ENCODE measurements at places on chromosomes 6 and 20.
A peak's percentile ranks its signal among the peaks of the same experiment; 100 is the strongest.

DNA sequence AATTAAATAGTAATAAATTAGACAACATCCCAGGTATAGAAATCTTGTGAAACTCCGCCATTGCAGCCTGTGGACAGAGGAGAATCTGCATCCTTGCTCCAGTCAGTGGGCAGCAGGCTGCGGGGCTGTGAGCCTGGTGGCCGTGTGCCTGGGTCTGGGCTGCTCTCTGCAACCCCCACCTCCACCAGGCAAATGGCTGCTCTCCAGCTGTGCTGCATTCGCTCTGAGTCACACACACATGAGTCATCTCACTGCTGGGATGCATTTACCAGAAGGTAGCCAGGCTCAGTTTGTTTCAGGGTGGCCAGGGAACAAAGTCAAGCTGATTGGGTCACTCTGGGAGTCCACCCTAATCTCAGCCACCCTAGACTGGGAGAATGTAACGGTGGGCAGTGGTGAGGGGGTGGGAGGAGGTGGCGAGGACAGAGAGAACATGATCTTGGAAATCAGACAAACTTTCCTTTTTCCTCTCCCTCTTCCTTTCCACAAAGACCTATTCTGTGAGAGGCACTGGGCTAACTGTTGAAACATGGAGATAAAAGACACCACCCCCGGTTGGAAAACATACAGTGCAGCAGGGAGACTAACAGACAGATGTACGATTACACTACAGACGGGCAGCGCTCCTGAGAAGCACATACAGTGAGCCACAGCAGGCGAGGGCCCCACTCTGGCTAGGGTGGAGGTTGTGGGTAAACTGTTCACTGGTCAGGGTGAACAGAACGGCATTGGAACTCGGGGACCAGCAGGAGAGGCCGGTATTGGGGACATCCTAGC lies 59.2 kb downstream of the TRAM2 start:
- DNase-seq = peak; percentile 80

GRCh38 chr6:17962436-17963031 lies 24.9 kb downstream of the KIF13A start:
- peak; percentile 65 for DNase-seq

DNA sequence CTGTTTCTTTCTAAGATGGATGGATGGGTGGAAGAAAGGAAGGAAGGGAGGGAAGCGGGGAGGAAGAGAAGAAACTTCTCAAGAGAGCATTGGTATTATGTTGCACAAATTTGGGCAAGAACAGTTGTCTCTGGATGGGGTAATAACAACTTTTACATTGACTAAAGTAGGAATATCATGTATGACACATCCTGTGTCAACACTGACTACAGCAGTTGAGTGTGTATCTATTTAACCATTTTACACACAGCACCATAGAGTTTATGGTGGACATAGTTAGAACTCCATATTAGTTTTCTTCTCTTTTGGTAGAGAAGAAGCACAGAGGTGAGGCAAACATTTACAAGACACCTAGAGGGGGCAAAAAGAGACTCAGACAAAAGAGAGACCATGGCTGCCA lies 44.2 kb upstream of the RNF146 start:
- no peak for DNase-seq

GRCh38 chr20:9255171-9255570 lies 186.3 kb downstream of the PLCB4 start:
- DNase-seq = no peak

DNA sequence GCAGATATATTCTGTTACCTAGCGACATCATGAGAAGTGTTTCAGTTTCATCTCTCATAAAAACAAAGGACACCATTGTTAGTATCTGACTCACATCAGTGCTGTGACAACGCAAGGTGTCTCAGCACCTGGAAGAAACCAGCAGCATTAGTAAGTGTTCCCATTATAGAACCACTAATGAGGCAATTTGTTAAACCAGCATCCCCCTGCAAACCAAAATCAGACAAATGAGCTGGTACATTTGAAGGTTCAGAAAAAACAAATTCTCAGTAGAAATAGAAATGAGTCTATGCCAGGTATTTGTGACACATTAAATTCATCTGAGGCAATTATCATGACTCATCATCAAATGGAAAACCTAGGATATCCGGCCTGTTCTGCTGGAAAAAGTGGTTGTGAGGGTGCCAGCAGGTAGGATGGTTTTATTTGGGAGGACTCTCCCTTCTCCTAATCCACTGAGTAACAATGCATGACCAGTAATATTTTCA lies 151.7 kb downstream of the TMEM200A start:
- DNase-seq = no peak

DNA sequence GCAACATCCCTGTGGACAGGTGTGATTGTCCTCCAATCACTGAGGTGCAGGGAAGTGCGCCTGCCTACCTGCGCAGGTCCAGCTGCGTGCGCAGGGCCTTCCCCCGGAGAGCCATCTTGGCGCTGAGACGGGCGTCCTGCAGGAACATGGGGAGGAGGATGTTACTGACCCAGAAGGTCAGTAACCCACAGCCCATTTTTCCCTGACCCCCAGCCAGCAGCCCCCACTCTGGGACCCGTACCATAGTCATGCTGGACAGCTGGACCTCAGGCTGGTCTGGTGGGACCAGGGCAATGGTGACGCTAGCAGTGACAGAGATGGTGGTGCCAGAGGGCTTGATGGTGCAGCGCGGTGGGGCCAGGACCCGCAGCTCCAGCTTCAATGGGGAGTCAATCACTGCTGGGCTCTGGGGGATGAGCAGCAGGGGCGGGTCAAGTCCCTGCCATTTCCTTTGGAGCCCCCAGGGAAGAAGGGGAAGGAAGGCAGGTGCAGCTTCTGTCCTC lies 9.7 kb downstream of the PLTP start:
- DNase-seq = no peak

- DNase-seq = no peak
Observed at GRCh38 chr6:158358450-158359077, 46.3 kb downstream of the TULP4 start.

GRCh38 chr6:151413372-151414145 lies 22.2 kb upstream of the ZBTB2 start:
- no peak for DNase-seq

DNA sequence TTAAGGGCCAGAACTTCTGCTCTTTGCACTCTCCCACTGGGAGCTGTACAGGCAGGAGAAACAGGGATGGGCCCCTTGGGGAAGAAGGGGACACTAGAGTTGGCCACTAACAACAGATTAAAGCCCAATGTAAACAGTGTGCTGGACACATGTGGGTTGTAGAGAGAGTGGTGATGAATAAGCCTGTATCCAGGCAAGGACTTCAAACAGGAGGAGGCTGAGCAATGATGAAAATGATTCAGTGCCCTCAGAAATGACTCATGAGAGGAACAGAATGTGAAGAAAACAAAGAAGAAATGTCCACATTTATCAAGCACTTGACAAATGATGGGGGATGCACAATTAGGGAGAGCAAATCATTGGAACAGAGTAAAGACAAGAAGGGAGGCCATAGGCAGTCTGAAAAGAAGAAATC lies 242.3 kb downstream of the TBX18 start:
- peak; percentile 36 for DNase-seq

- no peak for DNase-seq
Observed at GRCh38 chr20:47568019-47568418, 66.3 kb downstream of the NCOA3 start.

DNA sequence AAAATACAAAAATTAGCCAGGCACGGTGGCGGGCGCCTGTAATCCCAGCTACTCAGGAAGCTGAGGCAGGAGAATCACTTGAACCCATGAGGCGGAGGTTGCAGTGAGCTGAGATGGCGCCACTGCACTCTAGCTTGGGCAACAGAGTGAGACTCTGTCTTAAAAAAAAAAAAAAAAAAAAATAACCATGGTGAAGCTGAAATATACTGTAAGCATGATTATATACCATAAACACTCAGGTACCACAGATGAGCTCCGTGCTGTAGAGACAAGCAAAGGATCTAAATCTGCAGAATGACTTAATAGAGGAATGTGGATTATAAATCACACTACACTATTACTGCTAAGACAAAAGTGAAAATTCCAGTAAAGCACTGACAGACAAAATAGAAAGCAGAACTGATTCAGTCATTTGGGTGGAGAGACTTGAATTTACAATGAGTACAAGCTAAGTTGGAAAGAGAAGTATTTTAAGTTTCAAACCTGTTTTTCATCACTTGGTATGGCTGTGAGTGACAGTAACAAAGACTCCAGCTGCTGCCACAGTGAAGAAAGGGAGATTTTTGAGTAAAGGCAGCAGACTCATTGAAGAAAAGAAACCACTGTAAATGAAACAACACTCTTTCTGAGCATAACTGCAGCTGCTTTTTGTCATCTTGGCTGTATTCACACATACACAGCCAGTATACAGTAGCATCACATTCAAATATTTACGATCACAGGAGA lies 322.1 kb downstream of the RNGTT start:
- no peak for DNase-seq

- no peak for DNase-seq
Observed at GRCh38 chr6:12594530-12594893, 122.1 kb upstream of the PHACTR1 start.

- DNase-seq = no peak
Observed at GRCh38 chr20:7492257-7492656, 448.0 kb downstream of the HAO1 start.

DNA sequence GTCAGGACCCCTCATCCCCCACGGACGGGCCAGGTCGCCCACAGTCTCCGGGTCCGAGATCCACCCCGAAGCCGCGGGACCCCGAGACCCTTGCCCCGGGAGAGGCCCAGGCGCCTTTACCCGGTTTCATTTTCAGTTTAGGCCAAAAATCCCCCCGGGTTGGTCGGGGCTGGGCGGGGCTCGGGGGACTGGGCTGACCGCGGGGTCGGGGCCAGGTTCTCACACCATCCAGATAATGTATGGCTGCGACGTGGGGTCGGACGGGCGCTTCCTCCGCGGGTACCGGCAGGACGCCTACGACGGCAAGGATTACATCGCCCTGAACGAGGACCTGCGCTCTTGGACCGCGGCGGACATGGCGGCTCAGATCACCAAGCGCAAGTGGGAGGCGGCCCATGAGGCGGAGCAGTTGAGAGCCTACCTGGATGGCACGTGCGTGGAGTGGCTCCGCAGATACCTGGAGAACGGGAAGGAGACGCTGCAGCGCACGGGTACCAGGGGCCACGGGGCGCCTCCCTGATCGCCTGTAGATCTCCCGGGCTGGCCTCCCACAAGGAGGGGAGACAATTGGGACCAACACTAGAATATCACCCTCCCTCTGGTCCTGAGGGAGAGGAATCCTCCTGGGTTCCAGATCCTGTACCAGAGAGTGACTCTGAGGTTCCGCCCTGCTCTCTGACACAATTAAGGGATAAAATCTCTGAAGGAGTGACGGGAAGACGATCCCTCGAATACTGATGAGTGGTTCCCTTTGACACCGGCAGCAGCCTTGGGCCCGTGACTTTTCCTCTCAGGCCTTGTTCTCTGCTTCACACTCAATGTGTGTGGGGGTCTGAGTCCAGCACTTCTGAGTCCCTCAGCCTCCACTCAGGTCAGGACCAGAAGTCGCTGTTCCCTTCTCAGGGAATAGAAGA lies 978 bp downstream of the HLA-A start:
- no peak for DNase-seq

- DNase-seq = no peak
Observed at GRCh38 chr6:31922942-31923341, 4.6 kb upstream of the C2 start.

DNA sequence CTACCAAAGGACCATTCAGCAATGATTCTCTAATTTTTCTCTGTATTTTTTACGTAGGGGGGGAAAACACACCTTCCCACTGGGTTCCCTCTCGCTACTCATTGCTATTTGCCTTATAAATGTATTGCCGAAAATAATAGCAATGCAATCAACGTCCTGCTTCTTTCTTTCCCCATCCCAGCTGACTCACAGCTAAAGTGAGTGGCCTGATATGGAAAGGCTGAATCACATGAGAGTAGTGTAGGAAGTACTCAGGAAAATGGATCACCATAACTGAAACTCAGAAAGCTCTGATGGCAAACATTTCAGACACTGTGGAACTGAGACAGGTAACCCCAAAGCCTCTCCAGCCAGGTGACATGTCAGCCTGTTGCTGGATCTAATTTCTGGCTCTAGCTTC lies 49.3 kb upstream of the SRPK1 start:
- DNase-seq = no peak

DNA sequence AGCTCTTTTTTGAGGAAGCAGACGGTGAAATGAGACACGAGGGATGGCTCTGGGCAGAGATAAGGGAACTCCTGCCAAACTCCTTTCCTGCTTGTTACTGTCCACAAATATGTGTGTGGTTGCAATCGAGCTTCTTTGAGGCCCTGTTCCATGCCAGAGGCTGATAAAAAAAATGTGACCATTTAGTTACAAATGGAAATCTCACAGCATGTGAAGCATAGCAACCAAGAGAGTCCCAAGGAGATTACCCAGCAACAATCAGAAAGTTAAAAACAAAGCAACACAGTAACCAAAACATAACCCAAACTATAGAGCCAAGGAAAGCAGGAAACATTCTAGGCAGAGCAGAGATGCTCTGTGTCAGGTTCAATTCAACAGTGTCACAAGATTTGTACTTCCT lies 35.4 kb upstream of the HMGN3 start:
- DNase-seq = peak; percentile 59

DNA sequence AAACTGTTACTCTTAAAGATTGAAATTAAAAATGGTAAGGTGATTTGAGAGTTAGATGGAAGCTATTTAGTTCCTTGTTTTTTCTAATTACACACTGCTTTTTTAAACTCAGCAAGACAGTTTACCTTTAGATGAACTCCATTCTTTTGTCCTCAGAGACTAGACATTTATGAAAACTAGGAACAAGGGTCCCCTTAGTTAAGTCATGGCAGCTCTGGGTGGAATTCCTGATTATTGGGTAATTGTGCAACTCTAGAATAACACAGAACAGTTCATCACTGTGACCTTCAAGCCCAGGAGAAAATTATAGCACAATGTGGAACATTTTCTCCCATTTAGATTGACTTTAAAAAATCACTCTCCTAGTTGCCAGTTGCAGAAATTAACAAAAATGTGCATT lies 251.7 kb downstream of the NKAIN2 start:
- DNase-seq = no peak

GRCh38 chr6:146803601-146804000 lies 204.8 kb downstream of the ADGB start:
- DNase-seq = no peak

DNA sequence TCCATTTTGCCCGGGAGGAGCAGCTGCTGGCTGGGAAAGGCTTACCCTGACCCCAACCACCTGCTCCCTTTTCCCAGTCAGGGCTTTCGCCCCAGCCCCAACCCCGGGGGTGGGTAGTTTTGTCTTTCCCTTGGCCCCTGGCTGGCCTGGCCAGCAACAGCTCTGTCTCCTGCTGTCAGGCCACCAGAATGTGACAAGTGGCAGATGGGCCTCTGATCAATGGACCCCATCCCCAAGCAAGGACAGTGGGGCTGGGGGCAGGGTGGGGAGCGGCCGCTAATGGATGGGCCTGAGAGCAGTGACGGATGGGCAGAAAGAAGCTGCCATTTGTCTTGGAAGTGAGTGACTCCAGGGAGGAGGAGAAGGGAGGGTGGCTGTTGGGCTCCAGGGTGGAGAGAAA lies 121.6 kb downstream of the DHX35 start:
- DNase-seq = no peak

DNA sequence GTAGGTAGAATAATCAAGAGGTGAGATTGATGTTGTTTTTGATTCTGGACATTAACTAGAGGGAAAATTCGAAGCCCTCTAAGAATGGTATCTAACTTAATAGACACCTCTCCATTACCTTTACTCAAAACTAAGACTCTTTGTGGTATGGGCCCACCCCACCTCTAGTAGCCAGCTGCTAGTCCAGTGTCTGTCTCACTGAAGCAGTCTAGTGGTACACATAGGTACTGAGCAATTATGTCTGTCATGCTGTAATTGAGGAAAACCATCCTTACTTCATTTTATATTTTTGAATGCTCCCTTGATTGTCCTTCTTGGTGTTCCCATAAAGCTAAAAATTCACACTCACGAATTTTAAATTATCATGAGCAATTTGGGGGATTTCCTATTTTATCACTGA lies 290.7 kb downstream of the ARHGAP18 start:
- no peak for DNase-seq

All from T1000 (cell line).